Activated T-helper 2 cell treated with anti-CD3 and anti-CD28 coated beads, Interferon-gamma antibody, Interleukin-2, Interleukin-4, amounts not matched to agents 10 μg/mL and 5 μg/mL and 100 μg/mL, durations not matched to agents 14 hours and 24 hours and 36 hours (primary cell): ENCODE measurements at places on chromosomes 4 and X. TPM values are rescaled to one million over a fixed set of nuclear protein-coding genes. Genes with fewer than 3 reads are reported as not detected.

RHOH gene
- 108 and 120 TPM in 2 replicates for total RNA-seq

PRPS1 gene
- total RNA-seq: 94.4 and 94.5 TPM in 2 replicates

CT45A1 gene
- not detected in 2 replicates for total RNA-seq

FREM3 gene
- total RNA-seq: not detected in 2 replicates

ASMT gene
- not detected in 2 replicates for total RNA-seq

MAGEB17 gene
- total RNA-seq: not detected in 2 replicates

BMPR1B gene
- not detected in 2 replicates for total RNA-seq

FAM53A gene
- total RNA-seq: 2.7 and 3.3 TPM in 2 replicates

GPR143 gene
- total RNA-seq: not detected in 2 replicates

KDR gene
- total RNA-seq: not detected in 2 replicates

MOB1B gene
- 27.0 and 28.1 TPM in 2 replicates for total RNA-seq

ENOX2 gene
- total RNA-seq: 17.7 and 17.8 TPM in 2 replicates

HUWE1 gene
- total RNA-seq: 391 and 412 TPM in 2 replicates

USP17L17 gene
- not detected in 2 replicates for total RNA-seq

SLIT2 gene
- 0.02 and 0.16 TPM in 2 replicates for total RNA-seq

MAGEC1 gene
- not detected in 2 replicates for total RNA-seq

FGFBP2 gene
- total RNA-seq: 2.4 and 3.9 TPM in 2 replicates

RAB40A gene
- total RNA-seq: not detected in 2 replicates

GRPEL1 gene
- total RNA-seq: 84.4 and 84.6 TPM in 2 replicates

DBET gene
- total RNA-seq: not detected in 2 replicates

ARMCX5 gene
- total RNA-seq: 7.1 and 7.7 TPM in 2 replicates

HSFX4 gene
- total RNA-seq: not detected in 2 replicates

CFAP97 gene
- 44.1 and 46.9 TPM in 2 replicates for total RNA-seq

TMSB15C gene
- total RNA-seq: 3.3 and 4.7 TPM in 2 replicates

CYSLTR1 gene
- total RNA-seq: 9.7 and 10.2 TPM in 2 replicates

FGD1 gene
- 0.11 and 0.28 TPM in 2 replicates for total RNA-seq

PGAM4 gene
- total RNA-seq: 0.48 and 0.66 TPM in 2 replicates

EDNRA gene
- not detected in 2 replicates for total RNA-seq

TNMD gene
- not detected in 2 replicates for total RNA-seq

GLRB gene
- total RNA-seq: not detected in 2 replicates

SNCA gene
- total RNA-seq: 0.39 and 0.44 TPM in 2 replicates
